ENCODE measurements at places on chromosomes 5 and 9. TPM values are rescaled to one million over a fixed set of nuclear protein-coding genes. Genes with fewer than 3 reads are reported as not detected.

Gene SPRY4
- 14.6 TPM for total RNA-seq

Gene TIMD4
- total RNA-seq = not detected

Gene MLANA
- not detected for total RNA-seq

Gene SARDH
- 5.0 TPM for total RNA-seq

Gene TUSC1
- 9.4 TPM for total RNA-seq

Gene DMRT3
- not detected for total RNA-seq

Gene CATSPER3
- total RNA-seq = 0.10 TPM

Gene LHX2
- not detected for total RNA-seq

Gene OTULINL
- total RNA-seq = 1.0 TPM

Gene LTC4S
- 2.3 TPM for total RNA-seq

Measured in smooth muscle cell of the pulmonary artery (primary cell).